ENCODE measurements at places on chromosomes 13 and 19.

GRCh38 chr13:33624253-33624652 is 193.7 kb upstream of the RFC3 start:
- DNase-seq, result no peak

DNA sequence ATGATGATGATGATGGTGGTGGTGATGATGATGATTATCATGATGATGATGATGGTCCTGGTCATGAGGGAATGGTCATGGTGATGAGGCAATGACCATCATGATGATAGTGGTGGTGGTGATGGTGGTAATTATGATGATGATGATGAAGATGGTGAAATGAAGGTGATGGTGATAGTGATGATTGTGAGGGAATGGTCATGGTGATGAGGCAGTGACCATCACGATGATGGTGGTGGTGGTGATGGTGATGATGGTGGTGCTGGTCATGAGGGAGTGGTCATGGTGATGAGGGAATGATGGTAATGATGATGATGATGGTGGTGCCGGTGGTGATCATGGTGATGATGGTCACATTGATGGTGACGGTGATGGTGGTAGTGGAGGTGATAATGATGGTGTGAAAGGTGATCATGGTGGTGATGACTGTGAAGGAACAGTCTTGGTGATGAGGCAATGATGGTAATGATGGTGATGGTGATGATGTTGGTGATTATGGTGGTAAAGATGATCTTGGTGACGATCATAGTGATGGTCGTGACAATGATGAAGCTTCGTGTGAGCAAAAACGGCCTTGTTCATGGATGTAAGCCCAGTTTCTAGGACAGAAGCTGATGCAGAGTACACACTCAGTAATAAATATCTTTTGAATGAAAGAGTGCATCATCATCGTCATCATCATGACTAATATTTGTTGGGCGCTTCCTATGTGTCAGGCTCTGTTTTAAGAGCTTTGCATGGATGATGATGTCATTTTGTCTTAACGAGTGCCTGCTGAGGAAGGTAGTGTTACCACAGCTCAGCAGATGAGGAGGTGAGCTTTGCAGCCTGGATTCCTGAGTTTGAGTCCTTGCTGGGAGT is 17.3 kb downstream of the SBK2 start:
- no peak for DNase-seq

DNA sequence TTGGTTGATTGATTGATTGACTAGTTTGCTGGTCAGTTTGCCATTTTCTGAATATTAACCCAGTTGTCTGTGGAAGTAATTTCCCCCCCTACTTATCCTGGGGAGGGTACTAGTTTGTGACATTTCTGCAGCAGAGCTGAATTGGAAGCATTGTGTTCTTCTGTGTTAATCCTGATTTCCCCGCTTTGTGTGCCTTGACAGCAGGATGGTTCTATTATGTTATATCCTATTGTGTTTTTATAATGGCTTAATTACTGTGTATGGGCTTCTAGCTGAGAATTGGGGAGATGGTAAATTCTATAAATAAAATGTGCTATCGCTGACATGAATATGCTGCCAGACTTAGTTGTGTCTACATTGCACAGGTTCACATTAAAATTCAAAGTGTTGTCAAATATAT is 499.7 kb downstream of the COG6 start:
- no peak for DNase-seq

GRCh38 chr13:76993021-76993420 is 1.1 kb downstream of the CLN5 start:
- no peak for DNase-seq

GRCh38 chr13:27573265-27573664 is 47.1 kb downstream of the LNX2 start:
- no peak for DNase-seq

- DNase-seq, result no peak
These were observed 32.8 kb downstream of the IGFL2 start for GRCh38 chr19:46180701-46181387.

DNA sequence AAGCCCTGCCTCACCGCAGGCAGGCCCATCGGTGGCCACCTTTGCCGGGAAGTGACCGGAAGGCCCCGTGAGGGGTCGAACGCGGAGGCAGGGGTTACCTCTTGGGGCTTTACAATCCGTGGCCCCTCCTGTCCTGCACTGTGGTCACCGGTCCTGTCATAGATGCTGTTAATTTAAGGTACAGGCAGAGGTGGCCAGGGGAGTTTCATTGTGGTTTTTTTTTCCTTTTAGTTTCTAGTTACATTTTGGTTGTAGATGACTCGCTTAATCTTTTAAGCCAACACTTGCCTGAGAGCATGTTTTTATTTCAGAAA is 13.1 kb downstream of the COMP start:
- DNase-seq, result no peak

DNA sequence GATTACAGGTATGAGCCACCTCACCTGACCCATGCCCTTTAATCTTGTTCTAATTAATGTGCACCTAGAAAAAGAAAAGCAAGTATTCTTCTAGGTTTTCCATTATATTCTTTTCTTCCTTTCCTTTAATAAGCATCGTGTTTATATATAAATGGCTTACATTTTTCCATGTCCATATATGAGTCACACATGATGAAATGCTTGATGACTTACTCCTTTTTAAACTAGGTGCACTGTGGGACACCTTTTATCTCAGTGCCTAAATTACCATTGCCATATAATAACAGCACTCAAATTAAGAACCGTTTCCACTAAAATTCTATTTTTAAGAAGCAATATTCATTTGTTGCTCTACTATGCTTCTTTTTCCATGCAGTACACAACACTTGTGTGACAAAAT is 363.3 kb downstream of the LIG4 start:
- DNase-seq, result no peak

- DNase-seq, result no peak
These were observed 60.0 kb downstream of the ZNF627 start for GRCh38 chr19:11657307-11657706.

DNA sequence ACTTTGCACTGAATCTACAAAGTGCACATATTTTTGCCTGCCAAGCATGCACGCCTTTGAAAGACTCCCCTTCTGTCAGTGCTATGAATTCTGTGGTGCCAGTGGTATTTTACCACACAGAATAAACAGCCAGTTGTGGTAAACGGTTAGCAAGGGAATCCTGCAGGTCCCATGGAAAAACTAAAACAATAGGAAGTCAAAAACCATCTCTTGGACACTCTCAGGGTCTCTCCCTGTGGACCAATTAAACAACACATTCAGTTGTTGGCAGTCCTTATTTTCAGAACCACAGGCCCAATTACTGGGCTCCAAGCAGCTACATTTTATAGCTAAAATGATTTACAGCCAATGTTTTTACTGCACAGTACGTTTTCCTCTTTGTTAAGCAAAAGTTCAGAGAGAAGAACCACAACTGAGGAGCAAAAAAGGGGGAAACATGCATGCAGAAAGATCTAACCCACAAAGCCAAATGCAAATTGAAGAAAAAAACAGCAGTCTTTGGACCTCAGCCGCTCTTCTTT is 116.9 kb downstream of the KCTD12 start:
- no peak for DNase-seq

DNA sequence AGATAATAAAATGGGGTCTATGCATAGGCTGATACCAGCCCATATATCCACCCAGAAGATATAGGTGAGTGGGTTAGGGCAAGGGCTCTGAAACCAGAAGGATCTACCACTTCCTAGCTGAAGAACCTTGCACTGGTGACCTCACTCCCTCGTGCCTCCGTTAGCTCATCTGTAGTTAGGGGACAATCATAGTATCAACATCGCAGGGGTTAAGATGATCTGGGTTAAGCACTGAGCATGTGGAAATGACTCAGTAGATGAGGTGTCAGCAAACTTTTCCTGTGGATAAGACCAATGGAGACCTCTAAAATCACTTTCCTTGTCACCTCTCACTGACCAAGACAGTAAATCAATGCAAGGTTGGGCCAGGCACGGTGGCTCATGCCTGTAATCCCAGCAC is 30.5 kb downstream of the TNFSF14 start:
- DNase-seq, result no peak
